Activated naive CD8-positive, alpha-beta T cell treated with anti-CD3 and anti-CD28 coated beads, Interleukin-2, amount 10 ng/mL, durations not matched to agents 7 days and 5 days (primary cell): ENCODE measurements at places on chromosomes 16 and 17. TPM values are rescaled to one million over a fixed set of nuclear protein-coding genes. Genes with fewer than 3 reads are reported as not detected.

The TEKT1 gene
- total RNA-seq, result not detected

The ZFHX3 gene
- 1.1 TPM for total RNA-seq

The CA5A gene
- total RNA-seq, result not detected

The CDH1 gene
- total RNA-seq, result 0.58 TPM

The PLA2G10 gene
- not detected for total RNA-seq

The DHRS7C gene
- not detected for total RNA-seq

The SCIMP gene
- total RNA-seq, result not detected

The KRT28 gene
- total RNA-seq, result not detected

The CMIP gene
- total RNA-seq, result 76.7 TPM

The CCDC137 gene
- 32.0 TPM for total RNA-seq

The CHD9NB gene
- 0.17 TPM for total RNA-seq

The ANKS4B gene
- not detected for total RNA-seq

The MYH4 gene
- not detected for total RNA-seq

The TMC8 gene
- total RNA-seq, result 336 TPM

The PRAC2 gene
- total RNA-seq, result not detected

The ZNF764 gene
- total RNA-seq, result 23.3 TPM

The KRTAP4-8 gene
- total RNA-seq, result not detected

The CHST4 gene
- total RNA-seq, result not detected

The TMEM186 gene
- 11.9 TPM for total RNA-seq

The ABCC3 gene
- 0.77 TPM for total RNA-seq

The CNGB1 gene
- total RNA-seq, result not detected

The JPH3 gene
- not detected for total RNA-seq

The NAGS gene
- 1.4 TPM for total RNA-seq

The MPV17L gene
- total RNA-seq, result not detected

The NPIPA3 gene
- 1.5 TPM for total RNA-seq

The CCDC92B gene
- total RNA-seq, result 0.09 TPM

The EXOC3L1 gene
- total RNA-seq, result not detected

The VAT1 gene
- total RNA-seq, result 34.0 TPM

The NHERF2 gene
- total RNA-seq, result 4.2 TPM

The KRT27 gene
- total RNA-seq, result not detected

The ESRP2 gene
- total RNA-seq, result 0.86 TPM

The NRN1L gene
- total RNA-seq, result 3.1 TPM

The TCAP gene
- total RNA-seq, result 3.2 TPM

The ALOX15 gene
- total RNA-seq, result not detected

The MEIOC gene
- not detected for total RNA-seq

The MAP1LC3B gene
- total RNA-seq, result 57.4 TPM

The ZBTB4 gene
- 58.6 TPM for total RNA-seq

The KRTAP9-2 gene
- total RNA-seq, result not detected

The ZG16 gene
- not detected for total RNA-seq

The TNP2 gene
- not detected for total RNA-seq

The WFIKKN2 gene
- total RNA-seq, result not detected

The KRT25 gene
- total RNA-seq, result not detected

The CD7 gene
- 286 TPM for total RNA-seq

The ASPHD1 gene
- total RNA-seq, result 0.42 TPM

The CDRT15 gene
- not detected for total RNA-seq

The SUPT4H1 gene
- total RNA-seq, result 70.2 TPM

The NHLRC4 gene
- 3.0 TPM for total RNA-seq

The CRISPLD2 gene
- total RNA-seq, result 0.31 TPM

The OR2C1 gene
- not detected for total RNA-seq

The ALOX12 gene
- total RNA-seq, result not detected

The LHX1 gene
- total RNA-seq, result not detected

The GCGR gene
- not detected for total RNA-seq
